Ureter (tissue), 1 donor: ENCODE measurements at places on chromosomes 5 and 9. TPM values are rescaled to one million over a fixed set of nuclear protein-coding genes. Genes with fewer than 3 reads are reported as not detected.

DNA sequence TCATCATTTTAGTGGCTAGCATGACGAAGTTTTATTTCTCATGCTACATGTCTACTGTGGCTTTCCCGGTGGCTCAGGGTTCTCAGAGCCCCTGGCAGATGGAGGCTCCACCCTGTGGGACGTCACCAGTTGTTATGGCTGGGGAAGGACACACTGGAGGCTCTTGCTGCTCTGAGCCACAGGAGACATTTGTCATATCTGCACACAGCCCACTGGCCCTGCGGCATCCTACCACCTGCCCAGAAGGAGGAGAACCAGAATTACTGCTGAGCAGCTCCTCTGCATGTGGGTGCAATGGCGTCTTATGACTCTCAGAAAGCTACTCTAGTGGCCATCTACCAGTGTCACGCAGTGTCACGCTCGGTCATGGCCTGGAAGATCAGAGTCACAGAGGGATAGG is 6.6 kb downstream of the OR13J1 start:
- DNase-seq, result no peak

- no peak for DNase-seq
Observed at GRCh38 chr5:142053426-142054151, 40.8 kb upstream of the GNPDA1 start.

DNA sequence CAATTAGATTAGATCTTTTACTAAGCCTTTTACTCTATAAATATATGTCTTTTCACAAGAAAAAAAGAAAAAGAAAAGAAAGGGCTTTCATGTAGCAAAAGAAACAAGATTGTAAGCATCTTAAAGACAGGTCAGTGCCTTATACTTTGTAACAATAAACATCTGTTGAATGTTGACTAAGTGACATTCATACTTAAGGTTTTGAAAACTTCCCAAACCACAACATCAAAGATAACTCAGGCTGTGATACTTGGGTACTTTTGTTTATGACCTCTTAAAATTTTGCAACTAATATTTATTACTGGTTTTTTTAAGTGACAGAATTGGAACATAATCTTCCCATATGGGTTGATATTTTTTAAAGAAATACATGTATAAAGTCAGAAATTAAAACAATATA is 7.4 kb downstream of the GRAMD2B start:
- DNase-seq, result no peak

DNA sequence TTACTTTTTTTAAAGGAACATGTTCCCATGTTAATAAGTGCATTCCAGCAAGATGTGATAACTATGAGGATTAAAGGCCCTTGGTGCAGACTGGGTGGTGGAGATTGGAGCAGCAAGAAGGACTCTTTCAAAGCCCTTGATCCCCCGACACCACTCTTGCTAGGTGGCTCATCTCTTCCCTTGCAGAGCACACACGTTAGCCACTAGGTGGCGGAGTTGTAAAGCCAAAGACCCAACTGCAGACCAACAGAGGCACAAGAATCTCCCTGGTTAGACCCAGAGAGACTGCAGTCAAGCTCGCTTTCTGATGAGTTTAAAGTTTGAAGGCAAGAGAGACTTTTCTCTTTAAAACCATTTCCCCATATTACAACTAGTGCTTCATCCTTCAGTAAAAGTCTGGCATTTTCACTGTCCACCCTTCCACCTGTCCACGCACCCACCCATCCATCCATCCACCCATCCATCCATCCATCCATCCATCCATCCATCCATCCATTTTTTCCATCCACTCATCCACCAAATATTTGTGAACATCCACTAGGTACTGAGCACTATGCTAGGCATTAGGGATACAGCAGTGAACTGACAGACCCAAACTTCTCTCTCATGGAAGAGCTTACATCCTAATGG is 226.9 kb downstream of the MSX2 start:
- peak; percentile 78 for DNase-seq

GRCh38 chr5:73540192-73540591 is 25.2 kb downstream of the ANKRA2 start:
- peak; percentile 42 for DNase-seq

Gene GALNT12
- 38.5 TPM for total RNA-seq

Gene LIX1
- total RNA-seq, result not detected

Gene GARIN3
- total RNA-seq, result not detected

Gene LIFR
- total RNA-seq, result 65.4 TPM

Gene PKN3
- total RNA-seq, result 11.1 TPM
